ENCODE measurements at places on chromosomes 12 and 14.

DNA sequence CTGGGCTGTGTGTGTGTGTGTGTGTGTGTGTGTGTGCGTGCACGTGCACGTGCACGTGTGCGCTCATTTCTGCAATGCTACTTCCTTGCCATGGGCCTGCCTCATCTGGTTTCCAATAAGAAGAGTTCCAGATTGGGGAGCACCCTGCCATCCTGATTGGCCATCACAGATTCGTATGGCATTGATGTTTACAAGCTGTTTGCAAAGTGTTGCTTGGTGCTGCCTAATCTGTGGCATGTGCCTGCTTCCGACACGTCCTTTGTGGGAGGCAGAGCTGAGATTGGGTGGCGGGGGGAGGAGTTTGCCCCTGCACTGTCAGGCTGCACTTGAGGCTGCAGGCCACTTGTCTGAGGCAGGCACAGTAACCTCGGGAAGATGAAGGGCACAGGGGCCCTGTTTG, 39.2 kb downstream of the SAMD4A start:
- DNase-seq: no peak

- peak; percentile 92 for DNase-seq
Measured at GRCh38 chr12:182381-182892, 31.5 kb downstream of the SLC6A12 start.

- no peak for DNase-seq
Measured at GRCh38 chr12:4216187-4216927, 57.2 kb upstream of the CCND2 start.

GRCh38 chr12:100504804-100505203, 31.1 kb downstream of the NR1H4 start:
- no peak for DNase-seq

DNA sequence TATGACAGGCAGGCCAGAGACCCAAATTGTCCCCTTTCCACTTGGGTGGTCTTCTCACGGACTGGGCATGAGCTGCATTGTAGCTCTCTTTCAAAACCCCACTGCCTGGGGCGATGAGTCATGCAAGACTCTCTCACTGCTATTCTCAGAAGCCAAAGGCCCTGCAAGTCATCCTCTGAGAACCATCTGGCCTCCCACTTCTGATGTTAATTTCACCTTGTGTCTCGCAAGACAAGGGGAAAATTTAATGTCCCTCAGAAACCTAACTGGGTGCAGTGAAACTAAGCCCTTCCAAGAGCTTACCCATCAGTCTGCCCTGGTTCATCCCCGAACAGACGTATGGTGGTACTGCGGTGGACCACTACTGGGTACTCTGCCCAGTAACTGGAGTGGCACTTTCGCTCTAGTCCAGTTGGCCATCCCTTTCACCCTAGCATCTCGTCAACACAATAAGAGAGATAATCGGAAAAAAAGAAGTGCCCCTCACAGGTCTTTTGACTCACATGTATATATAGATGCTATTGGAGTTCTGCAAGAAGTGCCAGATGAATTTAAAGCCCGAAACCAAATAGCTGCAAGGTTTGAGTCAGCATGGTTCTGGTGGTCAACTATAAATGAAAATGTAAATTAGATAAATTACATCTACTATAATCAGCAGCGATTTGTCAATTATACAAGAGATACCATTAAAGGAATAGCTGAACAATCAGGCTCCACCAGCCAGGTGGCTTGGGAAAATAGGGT, 31.3 kb upstream of the LALBA start:
- DNase-seq: no peak

DNA sequence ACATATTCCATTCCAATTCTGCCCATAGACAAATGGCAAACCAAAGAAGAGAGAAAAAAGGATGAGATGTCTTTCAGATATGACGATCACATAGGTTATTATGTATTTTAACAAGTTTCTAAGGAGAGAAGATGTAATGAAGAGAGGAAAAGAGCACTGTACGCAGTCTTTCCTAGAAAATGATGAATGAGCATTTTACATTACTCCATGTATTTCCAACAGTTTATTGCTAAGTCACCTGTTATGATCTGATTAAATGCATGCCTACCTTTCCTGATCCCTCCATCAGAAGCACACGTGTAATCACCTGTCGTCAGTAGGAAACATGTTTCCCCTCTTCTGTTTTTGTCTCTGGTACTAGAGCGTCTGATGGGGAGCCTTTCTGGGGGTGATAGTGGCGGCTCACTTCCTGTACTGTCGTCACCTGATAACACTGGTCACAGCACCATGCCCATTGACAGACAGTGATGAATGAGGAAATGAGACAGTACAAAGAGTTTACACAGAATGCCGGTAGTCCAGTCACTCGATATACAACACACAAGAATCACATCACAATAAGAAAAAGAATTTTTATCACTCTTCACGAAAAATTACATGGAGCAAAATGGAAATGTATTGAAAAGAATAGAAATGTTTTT, 161.6 kb downstream of the KCNC2 start:
- DNase-seq: no peak

DNA sequence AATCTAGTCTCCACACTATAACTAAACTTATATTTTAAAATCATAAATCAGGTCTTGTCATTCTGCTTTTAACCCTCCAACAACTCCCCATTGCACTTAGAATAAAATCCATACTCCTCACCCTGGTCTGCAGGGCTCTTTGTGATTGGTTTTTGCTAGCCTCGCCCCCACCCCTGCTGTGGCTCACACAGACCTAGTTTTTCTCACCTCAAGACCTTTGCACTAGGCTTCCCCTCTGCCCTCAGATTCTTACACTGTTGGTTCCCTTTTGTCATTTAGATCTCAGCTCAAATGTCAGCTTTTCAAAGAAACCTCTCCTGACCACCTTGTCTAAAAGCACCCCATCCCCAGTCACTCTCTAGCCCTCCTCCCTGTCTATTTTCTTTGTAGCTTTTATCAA, 10.7 kb upstream of the LHX5 start:
- no peak for DNase-seq

DNA sequence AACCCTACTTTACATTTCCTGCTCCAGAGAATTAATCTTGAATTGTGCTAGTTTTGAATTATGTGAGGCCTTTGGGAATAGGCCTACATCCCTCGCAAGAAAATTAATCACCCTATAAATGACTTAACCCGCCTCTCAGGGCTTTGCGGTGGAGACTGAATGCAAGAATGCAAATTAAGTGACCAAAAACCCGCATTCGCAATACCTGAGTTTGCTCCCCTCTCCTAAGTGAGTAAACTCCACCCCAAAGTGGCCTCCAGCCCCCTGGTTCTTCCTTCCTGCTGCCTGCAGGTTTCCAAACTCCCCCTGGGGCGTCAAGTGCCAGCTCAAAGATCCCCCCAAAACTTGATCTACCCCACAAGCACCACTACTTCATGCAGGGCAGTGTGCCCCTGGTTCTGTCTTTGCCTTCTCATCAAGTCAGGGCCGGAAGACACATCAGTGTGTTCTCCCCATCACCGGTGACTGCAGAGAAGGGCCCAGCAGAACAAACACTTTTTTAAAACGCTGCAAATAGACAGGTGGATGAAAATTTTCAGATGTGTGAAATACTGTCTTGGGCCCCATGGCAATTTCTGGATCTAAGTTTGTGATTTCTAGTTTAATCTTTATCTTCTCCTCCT, 644.7 kb downstream of the VRK1 start:
- no peak for DNase-seq

GRCh38 chr14:93963692-93964091, 12.7 kb downstream of the ASB2 start:
- DNase-seq: no peak

DNA sequence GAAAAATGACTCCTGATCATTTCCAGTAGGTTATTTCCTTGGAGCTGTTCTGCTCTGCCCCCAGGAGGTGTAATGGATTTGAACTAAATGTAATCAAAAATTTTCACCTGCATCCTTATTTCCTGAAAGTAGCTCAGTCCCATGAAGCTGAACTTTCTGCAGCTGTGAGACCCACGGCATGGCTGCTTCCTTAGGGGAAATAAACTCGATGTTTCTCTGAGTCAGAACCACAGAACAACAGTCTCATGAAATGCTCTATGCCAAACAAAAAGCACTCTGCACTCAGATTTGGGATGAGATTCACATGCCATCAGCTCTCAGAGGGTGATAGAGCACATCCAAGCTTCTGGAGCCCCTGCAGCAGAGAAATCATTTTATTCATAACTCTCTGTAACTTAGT, 224.1 kb upstream of the PLEKHG7 start:
- no peak for DNase-seq

- DNase-seq: peak; percentile 33
Measured at GRCh38 chr14:22657861-22658260, 13.7 kb upstream of the OR6J1 start.

DNA sequence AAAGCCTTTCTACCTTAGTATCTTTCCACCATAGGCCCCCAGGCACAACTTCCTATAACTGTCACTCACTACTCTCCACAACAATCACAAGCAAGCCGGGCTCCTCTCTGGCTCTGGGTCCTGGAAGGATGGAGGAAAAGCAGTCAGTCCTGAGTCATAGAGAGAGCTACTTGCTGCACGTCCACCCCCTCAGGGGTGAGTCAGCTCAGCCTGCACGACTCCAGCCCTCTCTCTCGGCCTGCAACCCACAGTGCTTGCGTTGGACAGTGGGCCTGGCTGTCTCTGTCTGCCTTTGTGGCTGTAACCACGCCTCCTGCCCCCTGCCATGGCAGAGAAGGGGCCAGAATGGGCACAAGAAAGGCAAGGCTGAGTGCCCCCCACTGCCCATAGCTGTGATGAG, 154.1 kb upstream of the FKBP4 start:
- DNase-seq: peak; percentile 36

- DNase-seq: no peak
Measured at GRCh38 chr14:104321088-104321801, 182.9 kb downstream of the KIF26A start.

- DNase-seq: peak; percentile 14
Measured at GRCh38 chr14:72291908-72292688, 359.9 kb downstream of the RGS6 start.

DNA sequence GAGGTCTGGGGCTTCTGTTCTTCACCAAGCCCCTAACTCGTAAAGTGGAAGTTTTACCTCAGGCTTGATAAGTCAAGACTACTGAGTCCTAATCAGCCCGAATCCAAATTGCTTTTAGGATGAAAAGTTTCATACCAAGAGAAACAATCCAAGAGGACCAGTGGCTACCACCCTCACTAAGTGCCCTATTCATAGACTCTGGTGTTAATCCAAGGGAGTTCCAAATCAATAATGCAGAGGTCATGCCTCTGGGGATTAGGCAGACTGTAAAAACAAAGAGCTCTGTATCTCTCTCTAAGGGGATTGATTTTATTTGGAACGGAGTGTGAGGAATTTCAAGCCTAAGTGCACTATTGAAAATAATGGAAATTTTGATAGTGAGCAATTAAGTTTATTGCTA, 76.3 kb upstream of the LMNTD1 start:
- no peak for DNase-seq

DNA sequence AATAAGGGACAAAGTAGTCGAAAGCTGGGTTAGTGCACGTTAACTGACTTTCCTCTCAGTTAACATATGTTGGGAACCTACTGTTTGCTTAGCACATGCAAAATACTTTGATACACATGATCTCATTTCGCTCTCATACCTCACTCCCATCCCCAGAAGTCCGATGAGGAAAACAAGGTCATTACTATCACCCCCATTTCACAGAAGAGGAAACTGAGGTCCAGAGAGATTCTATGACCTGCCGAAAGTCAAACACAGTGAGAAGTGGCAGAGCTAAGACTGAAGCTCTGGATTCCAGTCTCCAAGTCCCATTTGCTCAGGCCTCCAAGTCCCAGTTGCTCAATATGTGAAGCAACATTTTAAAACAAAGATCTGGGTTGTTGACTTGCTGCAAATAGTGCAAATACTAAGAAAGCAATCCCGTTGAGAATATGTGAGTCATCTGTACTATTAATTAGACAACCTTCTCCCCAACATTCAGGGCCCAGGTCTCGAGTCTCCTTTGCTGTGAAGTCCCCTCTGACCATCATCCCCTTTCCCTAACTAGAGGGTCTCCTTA, 170.6 kb upstream of the PWP1 start:
- no peak for DNase-seq

- no peak for DNase-seq
Measured at GRCh38 chr12:13812168-13812567, 169.2 kb downstream of the GRIN2B start.

DNA sequence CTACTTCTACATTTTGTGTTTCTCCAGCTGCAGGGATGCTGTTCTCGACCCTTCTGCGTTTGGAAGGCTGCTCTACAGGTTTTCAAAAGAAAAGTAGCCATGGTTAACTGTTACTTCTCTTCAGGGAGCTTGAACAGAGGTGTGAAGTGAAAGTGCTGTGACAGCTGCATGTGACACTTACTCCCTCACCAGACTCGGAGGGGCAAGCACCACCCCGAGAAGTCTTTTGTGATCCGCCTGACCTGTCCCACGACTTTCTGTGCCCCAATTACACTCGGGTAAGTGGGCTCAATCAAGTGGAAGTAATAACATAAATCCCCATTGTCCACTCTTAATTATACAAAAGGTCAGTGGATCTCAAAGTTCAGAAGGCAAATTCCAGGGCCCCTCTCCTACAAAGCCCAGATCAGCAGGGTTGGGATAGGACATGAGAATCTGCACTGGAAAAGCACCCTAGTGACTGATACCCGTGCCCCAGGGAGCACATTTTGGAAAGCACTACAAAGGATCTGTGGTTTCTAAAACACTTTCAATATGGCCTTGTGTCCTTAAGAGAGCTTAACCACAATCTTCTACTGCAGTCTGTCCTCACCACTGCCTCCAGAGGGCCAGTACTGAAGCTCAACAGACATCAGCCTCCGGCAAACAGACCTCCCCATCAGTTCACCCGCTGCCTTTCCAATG, 11.5 kb downstream of the FICD start:
- DNase-seq: peak; percentile 59
